Fibroblast of skin of scalp (primary cell): ENCODE measurements at places on chromosomes 2 and 18.

DNA sequence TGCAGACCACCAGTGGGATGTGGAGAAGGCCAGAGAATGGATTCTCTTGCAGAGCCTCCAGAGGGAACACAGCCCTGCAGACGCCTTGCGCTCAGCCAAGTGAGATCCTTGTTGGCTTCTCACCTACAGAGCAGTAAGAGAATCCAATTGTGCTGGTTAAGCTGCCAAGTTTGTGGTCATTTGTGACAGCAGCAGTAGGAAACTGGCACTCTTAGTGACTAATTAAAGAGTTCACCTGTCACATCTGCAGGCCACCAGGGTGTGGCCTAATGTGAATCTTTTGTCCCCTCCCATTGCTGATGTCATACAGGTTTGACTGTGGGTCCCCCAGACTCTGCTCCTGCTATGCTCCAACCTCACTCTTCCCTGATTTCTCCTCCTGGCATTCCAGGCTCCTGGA lies 235.9 kb downstream of the TFCP2L1 start:
- DNase-seq = no peak

DNA sequence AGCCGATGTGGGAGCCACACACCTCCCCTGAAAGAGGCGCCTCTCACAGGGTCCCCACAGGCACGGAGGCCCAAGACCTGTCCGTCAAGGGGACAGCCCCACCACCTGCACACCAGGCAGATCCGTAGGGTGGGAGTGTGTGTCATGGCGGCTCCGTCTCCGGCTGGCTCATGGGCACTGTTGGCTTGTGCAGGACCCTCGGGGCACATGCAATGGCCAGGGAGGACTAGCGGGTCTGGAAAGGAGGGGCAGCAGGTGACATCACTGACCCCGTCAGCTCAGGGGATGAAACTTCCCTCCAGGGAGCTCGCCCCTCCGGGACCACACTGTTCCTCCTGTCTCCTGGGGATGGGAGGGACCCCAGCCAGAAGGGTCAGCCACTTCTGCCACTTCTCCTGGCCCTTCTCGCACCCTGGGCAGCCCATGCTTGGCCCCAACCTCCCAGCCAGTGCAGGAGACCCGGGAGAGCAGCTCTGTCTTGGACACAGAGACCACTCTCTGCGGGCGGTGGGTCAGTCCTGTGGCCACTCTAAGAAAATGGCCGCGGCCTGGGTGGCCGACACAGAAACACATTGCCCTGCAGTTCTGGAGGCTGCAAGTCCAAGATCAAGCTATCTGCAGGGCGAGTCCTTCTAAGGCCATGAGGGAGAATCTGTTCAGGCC lies 75.1 kb upstream of the TWIST2 start:
- DNase-seq = no peak

GRCh38 chr2:155033652-155034051 lies 335.2 kb downstream of the KCNJ3 start:
- DNase-seq = no peak

- peak; percentile 64 for DNase-seq
Measured at GRCh38 chr2:46481198-46482193, 2.1 kb downstream of the TMEM247 start.

DNA sequence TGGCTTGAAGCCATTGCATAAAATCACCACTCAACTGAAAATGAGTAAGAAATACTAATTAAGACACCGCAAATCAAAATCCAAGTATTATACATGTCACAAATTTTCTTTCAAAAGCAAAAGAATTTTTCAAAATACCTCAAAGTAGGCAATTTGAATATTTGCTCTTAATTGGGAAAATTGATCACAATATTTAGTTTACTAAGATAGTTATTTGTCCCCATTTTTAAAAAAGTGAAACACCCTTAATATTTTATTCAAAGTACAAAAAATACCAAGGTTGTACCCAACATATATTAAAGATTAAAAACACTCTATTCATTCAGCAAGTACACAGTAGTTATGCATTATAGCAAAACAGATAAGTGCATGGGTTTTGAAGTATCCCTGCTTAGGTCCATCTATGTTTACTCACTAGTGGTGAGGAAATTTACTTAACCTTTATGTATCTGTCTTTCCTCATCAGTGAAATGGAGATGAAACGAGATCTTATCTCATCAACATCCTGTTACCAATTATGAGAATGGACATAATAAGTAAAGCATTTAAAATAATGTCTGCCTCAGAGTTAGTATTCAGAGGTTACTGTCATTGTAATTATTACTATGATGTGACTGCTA lies 35.1 kb downstream of the VPS54 start:
- no peak for DNase-seq

GRCh38 chr18:59570796-59571195 lies 126.4 kb downstream of the CCBE1 start:
- DNase-seq = no peak

DNA sequence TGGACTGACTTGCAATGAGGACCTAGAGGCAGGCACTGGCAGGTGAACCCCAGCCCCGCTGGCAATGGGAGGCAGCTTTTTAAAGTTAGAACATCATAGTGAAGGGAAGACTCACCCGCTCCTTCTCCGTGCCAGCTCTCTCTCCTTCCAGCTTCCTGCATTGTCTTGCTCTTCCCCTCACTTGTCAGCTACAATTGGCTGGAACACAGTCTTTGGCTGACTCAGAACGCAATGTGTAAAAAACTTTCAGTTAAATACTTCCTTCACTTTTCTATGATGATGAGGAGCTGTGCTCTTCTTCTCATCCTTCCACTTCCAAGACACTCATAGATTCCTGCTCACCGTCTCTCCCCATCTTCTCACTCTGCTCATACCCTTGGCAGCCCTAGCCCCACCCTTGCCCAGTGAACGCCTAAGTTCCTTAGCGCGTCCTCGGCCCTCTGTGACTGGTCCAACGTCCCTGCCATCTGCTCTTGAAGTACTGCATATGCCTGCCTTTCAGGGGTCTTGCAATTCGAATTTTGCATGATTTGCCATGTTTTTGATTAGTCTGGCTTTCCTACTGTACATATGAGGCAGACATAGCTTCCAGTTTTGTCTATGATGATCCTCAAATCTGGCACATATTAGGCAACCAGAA lies 118.0 kb upstream of the TMEM200C start:
- DNase-seq = peak; percentile 34

GRCh38 chr2:190062053-190062452 lies 476 bp downstream of the MSTN start:
- DNase-seq = no peak

GRCh38 chr2:135949451-135950234 lies 35.8 kb downstream of the DARS1 start:
- no peak for DNase-seq

- DNase-seq = no peak
Measured at GRCh38 chr2:8552293-8552801, 129.5 kb upstream of the ID2 start.

GRCh38 chr2:72142570-72143440 lies 4.9 kb downstream of the CYP26B1 start:
- no peak for DNase-seq

DNA sequence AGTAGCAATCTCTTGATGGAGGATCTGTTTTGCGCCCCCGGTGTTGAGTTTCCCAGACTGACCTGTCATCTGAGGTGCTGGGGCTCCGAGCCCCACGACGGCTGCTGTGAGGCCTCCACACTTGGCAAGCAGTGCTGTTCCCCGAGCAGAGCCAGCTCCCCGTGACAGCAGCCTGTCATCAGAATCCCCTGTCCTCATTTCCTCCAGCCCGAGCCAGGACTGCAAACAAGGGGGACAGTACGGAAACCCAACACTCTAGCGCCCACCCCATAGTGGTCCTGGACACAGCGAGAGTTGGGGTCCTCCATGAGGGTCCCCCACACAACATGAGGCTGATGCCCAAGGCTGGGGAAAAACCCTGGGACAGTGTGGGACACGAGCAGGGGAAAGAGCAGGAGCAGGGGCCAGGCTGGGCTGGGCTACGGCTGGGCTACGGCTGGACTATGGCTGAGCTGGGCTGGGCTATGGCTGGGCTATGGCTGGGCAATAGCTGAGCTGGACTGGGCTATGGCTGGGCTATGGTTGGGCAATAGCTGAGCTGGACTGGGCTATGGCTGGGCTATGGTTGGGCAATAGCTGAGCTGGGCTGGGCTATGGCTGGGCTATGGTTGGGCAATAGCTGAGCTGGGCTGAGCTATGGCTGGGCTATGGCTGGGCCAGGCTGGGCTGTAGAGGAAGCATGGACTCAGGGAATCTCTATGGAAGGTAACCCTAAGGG lies 1.5 kb upstream of the KLHL30 start:
- DNase-seq = peak; percentile 58

- no peak for DNase-seq
Measured at GRCh38 chr2:152701198-152701597, 16.1 kb downstream of the PRPF40A start.

- no peak for DNase-seq
Measured at GRCh38 chr2:173175222-173175621, 99.6 kb downstream of the MAP3K20 start.

- peak; percentile 58 for DNase-seq
Measured at GRCh38 chr18:41347057-41347456, 608.0 kb upstream of the PIK3C3 start.

GRCh38 chr18:58522132-58522531 lies 106.8 kb downstream of the ALPK2 start:
- no peak for DNase-seq

DNA sequence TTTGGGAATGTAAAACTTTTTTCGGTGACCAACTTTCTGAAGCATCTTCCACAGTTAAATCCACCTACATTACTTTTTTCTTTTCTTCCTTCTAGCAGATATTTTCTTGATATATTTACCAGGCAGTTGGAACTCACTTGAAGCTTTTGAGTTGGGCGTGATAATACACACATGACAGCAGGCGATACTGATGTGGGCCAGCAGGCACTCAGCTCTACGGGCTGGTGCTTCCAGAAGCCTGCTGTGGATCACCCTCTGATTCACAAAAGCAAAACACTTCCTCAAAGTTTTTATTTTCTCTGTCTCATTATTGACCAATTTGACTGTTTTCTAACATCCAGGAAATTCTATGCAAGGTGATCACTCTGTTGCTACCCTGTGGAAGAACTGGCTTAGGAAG lies 22.9 kb downstream of the GRHL1 start:
- DNase-seq = no peak

- DNase-seq = no peak
Measured at GRCh38 chr2:163351966-163352365, 383.8 kb downstream of the FIGN start.
